ENCODE measurements at places on chromosomes 3 and 15.
A peak's percentile ranks its signal among the peaks of the same experiment; 100 is the strongest.

GRCh38 chr3:178707311-178708031, 171.2 kb downstream of the KCNMB2 start:
- DNase-seq = no peak

- DNase-seq = no peak
Measured at GRCh38 chr3:50516440-50516871, 13.0 kb upstream of the CACNA2D2 start.

DNA sequence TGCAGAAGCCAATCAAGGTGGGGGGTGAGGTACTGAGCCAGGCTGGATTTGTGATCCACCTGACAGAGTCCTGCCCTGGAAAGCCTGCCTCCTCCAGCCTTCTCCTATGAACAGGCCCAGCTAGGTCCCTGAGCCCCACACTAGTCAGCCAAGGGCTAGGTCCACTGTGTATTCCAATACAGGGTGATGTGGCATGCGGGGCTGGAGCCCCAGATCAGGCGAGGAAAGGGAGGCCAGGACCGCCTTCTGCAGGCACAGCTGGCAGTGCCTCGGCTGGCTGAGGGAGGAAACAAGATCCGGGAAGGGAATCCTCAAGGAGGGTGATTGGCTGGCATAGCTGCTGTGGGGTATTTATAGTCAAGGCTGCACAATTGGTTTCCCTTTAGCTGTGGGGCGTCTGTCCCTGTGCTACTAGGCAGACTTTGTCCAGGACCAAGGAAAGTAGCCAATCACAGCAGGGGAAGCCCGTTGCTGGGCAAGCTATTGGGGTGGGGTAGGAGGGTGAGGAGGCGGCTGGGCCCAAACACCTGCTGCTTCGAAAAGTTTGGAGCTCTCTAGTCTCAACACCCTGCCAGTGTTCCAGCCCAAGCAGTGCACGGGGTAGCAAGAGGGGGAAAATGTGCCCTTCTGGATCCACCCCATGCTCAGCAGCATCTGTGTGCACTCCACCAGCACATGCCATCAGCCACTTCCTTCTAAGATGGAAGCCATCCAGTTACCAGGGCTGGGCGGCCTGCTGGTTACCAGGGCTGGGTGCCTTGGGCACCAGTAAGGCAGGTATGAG, 5.9 kb downstream of the KY start:
- no peak for DNase-seq

DNA sequence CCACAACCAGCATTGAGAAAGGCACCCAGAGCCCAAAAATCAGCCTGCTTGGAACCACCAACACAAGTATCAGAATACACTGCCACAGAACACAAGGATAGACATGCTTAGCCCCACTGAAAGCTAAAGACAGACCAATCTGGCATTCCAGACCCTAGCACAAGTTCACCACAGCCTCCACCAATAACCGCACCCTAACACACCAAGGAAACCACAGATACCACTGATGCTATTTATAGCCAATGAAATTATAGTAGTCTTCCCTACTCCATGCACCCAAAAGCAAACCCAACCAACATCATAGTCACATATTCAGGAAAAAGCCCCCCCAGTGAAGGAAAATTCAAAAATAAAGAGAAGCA, 83.9 kb upstream of the STT3B start:
- no peak for DNase-seq

GRCh38 chr15:60614862-60615771, 136.2 kb upstream of the ICE2 start:
- DNase-seq = no peak

GRCh38 chr3:56055546-56055945, 412.7 kb downstream of the ERC2 start:
- no peak for DNase-seq

GRCh38 chr3:11944052-11944673, 60.0 kb upstream of the SYN2 start:
- DNase-seq = peak; percentile 55

DNA sequence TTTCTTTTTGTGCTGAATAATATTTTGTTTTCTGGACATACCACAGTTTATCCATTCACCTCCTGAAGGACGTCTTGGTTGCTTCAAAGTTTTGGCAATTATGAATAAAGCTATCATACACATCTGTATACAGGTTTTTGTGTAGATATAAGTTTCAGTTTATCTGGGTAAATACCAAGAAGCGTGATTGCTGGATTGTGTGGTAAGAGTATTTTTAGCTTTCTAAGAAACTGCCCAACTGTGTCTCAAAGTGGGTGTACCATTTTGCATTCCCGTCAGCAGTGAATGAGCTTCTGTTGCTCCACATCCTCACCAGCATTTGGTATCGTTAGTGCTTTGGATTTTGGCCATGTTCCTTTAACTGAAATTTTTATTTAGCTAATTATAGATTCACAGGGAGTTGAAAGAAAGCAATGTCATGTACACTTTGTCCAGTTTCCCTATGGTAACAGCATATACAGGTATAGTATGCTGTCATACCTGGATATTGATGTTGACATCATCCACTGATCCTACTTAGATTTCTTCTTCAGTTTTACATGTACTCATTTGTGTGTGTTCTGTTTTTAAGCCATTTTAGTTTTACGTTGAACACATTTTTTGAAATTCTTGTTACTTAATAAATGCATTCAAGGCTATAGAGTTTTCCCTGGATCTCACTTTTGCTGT, 11.9 kb downstream of the ARID3B start:
- DNase-seq = no peak

- no peak for DNase-seq
Measured at GRCh38 chr3:54936561-54936960, 8.7 kb upstream of the LRTM1 start.

DNA sequence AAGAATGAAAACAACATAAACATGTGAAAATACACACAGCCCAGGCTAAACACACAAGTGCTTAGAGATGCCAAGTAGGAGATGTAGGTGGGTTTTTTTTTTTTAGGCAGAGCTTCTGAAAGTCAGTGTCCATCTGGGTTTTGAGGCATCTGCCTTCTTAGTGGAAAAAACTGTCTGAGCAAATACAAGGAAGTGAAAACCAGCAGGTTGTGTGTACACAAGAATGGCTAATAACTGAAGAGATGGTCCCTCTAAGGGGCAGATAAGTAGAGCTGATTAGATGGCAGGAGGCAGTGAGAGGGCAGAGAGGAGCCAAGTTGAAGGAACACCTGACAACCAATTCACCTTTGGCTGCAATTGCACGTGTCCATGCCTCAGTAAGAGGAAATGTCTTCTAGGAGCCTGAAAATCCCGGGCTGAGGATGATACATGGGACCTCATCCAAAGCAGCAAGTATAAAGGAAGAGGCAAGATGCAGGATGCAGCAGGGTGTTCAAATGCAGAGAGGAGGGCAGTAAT, 34.9 kb downstream of the CYP19A1 start:
- no peak for DNase-seq

DNA sequence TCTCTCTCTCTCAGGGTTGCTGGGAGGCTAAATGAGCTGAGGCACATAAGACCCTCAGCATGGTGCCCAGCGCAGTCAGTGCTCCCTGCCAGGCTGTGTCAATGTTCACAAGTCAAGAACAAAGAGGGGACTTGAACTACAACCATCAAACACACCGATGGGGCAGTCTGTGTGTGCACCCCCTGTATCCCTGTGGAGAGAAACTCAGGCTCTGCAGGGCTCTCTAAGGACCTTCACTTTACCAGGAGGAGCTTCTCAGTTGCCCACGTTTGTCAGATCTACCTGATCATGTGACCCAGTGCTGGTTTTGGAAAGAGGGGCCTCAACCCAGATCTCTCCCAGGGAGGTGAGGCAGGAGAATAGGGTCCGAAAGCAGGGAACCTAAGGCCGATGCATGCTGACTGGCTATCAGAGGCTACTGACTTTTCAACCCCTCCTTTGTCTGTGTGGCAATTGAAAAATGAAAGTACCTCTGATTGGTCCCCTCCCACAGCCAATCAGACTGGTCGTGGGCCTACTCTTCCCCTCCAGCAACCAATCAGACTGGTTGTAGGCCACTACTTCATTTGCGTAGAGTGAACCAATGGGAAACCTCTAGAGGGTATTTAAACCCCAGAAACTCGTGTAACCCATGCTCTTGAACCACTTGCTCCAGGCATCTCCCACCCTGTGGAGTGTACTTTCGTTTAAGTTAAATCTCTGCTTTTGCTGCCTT, 34.0 kb downstream of the RHCG start:
- DNase-seq = peak; percentile 38

DNA sequence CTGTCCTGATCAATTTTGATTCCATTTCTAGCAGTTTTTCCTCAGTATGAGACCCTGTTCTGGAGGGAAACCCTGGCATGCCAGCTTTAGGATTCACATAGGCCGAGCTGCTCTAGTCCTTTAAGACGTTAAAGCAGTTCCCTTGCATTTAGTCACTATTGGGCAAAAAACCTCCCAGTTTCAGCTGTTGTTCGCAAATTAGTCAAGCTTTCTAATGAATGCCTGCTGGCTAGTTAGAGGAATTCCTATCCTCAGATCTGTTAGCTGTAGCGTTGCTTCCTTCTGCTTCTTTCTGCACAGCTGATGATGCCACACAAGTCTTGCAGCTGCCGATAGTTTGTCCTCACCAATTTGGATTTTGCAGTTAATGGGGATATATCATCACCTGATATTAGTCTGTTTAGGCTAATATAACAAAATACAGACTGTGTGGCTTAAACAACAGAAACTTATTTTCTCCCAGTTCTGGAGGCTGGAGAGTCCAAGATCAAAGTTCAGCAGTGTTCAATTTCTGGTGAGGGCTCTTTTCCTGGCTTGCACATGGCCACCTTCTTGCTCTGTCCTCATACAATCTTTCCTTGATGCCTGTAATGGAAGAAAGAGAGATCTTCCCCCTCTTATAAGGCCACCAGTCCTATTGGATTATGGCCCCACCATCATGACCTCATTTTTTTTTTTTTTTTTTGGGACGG, 7.5 kb upstream of the UBL7 start:
- no peak for DNase-seq

- no peak for DNase-seq
Measured at GRCh38 chr3:124395584-124396338, 334.5 kb upstream of the UMPS start.

- no peak for DNase-seq
Measured at GRCh38 chr3:25894101-25894500, 104.2 kb downstream of the OXSM start.

GRCh38 chr3:61628636-61629035, 67.3 kb downstream of the PTPRG start:
- DNase-seq = no peak

DNA sequence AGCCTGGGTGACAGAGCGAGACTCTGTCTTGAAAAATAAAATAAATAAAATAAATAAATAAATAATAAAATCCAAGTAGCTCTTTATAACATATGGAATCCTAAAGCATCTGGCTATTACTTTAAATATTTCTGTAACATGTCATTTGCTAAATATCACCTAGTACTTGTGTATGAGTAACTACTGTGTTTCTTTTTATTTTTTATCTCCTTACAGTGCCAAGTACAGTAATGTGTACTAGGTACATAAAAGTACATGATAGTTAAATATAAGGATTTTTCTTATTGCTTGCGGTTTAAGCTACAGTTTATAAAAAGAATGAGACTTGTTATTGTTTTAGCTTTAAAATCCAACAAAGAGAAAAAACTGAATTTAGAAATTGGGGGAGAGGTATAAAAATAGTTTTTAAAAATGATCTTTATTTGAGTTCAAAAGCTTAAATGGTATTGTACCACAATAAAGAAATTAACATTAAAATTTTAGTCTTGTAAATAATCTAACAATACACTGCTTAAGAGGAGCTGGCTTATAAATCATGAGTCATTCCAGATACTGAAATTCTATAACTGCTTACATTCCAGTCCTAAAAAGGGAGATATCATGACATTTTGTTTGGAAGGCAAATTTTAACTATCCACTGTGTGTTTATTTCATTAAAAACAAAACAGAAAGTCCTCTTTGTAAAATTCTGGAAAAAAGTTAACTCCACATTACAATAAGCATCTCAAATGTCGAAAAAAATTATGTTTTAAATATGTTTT, 73.1 kb downstream of the FGF7 start:
- no peak for DNase-seq

DNA sequence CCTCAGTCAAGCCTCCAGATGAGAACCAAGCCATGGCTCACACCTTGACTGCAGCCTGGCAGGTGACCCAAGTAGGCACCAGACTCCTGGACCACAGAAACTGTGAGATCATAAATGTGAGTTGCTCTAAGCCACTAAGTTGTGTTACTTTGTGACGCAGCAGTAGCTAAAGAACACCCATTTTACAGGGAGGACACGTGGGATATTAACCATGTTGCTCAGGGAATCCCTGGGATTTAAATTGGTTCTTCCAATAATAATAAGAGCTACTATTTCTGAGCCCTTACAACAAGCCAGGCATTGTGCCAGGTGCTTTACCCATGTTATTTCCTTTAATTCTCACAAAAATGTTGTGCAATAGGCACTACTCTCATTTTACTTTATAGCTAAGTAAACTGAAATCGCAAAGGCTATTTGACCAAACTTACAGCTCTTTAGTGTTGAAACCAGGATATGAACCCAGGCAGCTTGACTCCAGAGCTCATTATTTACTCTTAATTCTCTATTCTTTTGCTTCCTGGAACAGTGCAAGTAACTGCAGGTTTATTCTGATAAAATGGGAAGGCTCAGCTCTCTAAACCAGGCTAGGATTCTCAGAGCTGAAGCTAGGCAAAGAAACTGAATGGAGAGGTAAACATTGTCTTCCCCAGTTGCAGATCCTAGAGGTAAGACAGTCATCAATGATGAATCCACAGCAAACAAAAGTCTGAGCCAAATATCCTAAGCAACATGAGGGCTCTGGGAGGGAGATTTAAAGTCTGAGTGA, 294.4 kb downstream of the KBTBD8 start:
- no peak for DNase-seq

GRCh38 chr15:100973351-100974111, 54.4 kb downstream of the LRRK1 start:
- DNase-seq = no peak

DNA sequence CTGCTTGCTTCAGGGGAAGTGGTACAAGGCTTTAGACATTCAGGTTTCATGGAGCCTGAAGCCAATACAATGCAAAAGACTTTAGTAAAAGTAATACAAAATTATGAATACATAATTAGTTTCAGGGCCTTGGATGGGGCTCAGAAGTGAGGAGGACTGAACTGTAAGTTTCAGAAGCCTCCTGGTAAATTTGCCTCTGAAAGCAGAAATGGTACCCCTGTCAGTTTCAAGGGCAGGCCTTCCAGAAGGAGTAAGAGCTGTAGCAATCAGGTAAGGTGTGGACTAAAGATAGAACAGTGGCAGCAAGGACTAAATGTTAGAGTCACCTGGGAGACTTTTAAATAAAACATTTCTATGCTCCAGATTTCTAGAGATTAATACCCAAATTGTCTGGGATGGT, 402.5 kb upstream of the GOLIM4 start:
- DNase-seq = no peak

GRCh38 chr3:139916271-139916670, 18.7 kb upstream of the CLSTN2 start:
- DNase-seq = no peak

GRCh38 chr3:65596571-65597225, 442.0 kb downstream of the MAGI1 start:
- DNase-seq = no peak
